Cardiac septum (tissue), 1 donor: ENCODE measurements at places on chromosomes 7 and 10.

DNA sequence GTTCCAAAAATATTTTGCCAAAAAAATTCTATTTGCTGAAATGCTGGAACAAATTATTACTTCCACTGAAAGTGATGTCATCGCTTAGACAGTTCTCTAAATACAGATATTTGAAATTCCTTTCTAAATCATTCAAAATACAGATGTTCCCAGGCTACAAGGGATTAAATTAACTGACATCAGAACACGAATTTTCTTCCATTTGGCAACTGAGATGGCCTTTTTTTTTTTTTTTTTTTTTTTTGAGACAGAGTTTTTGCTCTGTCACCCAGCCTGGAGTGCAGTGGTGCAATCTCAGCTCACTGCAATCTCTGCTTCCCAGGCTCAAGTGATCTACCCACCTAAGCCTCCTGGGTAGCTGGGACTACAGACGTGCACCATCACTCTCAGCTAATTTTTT is 57.0 kb downstream of the P4HA1 start:
- no peak for DNase-seq

GRCh38 chr7:33849971-33850559 is 55.3 kb upstream of the BMPER start:
- no peak for DNase-seq

- no peak for DNase-seq
Measured at GRCh38 chr10:4918236-4918635, 45.0 kb upstream of the AKR1C1 start.

DNA sequence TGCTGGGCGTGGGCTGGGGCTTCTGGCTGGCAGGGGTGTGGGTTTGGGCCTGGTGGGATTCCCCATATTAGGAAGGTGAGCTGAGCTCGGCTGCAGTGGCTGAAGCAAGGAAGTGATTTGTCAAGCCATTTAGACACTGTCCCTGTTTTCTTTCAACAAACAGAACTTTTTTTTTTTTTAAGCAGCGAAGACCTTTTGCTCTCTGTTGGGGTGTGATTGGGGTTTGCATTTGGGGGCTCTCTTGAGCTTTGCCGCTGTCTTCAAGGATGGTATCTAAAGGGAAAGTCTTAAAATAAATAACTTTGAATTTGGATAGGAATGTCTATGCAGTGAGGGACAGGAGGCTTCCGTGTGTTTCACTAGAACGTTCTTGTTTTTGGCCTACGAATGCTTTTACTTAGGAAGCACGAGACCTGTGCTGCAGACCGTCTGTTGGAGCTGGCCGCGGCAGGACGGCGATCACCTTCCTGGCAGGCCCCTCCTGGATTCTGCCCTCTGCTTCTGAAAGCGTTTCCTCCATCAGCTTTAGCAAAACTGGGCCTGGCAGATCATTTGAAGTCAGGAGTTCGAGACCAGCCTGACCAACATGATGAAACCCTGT is 43.9 kb downstream of the FOXK1 start:
- no peak for DNase-seq

- no peak for DNase-seq
Measured at GRCh38 chr7:42494736-42495135, 257.7 kb upstream of the GLI3 start.

DNA sequence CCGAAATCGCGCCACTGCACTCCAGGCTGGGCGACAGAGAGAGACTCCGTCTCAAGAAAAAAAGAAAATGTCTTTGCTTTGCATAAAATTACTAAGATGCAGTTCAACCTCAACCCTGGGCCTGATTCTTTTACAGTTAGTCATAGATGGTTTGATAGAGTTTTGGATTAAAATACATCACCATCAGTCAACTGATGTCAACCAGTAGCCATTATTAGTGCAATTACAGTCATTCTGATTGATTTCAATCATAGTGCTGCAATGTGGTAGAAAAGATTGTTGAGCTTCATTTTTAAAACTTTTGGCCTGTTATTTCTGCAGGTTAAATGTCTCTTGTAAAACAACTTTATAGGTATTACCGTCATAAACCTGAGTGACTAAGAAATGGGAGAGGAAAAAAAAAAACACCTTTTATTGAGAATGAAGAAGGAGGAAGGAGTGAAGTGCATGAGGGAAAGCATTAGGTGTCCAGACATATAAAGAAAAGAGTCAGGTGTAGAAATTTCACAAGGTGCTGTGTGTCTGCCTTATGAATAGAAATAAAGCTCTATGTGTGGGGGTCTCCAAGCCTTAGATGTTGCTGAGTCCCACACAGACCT is 150.6 kb downstream of the TRIL start:
- DNase-seq, result no peak

DNA sequence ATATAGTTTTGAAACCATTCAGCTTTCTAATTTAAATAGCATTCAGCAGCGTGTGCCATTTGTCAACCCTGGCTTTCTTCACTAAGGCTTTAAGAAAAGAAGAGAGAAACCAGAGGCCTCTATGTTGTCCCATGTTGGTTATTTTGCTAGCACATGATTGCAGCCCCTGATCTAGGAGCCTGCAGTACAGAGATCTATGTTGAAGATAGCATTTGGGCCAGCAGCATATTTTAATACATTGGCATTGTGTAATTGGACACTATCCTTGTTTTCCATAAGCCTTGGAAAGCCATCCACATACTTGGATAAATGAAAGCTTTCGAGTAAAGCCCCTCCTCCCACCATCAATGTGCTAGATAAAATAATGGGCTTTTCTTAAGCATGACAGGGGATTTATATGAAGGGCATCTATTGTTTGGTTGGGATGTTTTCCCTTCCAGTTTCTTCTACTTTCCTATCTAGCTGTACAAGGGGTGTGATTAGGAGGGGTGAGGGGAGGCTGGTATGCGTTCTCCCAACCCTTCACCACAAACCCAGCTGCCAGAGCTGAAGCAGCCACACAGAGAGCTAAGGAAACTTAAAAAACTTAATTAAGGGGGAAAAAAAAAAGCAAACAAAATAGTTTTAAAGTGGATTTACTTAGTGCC is 23.1 kb upstream of the SDHAF3 start:
- no peak for DNase-seq

- DNase-seq, result no peak
Measured at GRCh38 chr10:122124808-122125207, 135.8 kb downstream of the TACC2 start.

- peak; percentile 90 for DNase-seq
Measured at GRCh38 chr10:103350517-103351260, at the start of gene PCGF6. TSS of gene PCGF6 (minus strand) at chr10:103351140. CDS start at chr10:103351066, 74 bp downstream.

GRCh38 chr7:122789156-122789555 is 86.4 kb upstream of the RNF148 start:
- DNase-seq, result no peak

- no peak for DNase-seq
Measured at GRCh38 chr7:81402227-81402626, 367.6 kb downstream of the HGF start.

GRCh38 chr10:4351723-4352413 is 474.1 kb upstream of the AKR1E2 start:
- DNase-seq, result no peak

DNA sequence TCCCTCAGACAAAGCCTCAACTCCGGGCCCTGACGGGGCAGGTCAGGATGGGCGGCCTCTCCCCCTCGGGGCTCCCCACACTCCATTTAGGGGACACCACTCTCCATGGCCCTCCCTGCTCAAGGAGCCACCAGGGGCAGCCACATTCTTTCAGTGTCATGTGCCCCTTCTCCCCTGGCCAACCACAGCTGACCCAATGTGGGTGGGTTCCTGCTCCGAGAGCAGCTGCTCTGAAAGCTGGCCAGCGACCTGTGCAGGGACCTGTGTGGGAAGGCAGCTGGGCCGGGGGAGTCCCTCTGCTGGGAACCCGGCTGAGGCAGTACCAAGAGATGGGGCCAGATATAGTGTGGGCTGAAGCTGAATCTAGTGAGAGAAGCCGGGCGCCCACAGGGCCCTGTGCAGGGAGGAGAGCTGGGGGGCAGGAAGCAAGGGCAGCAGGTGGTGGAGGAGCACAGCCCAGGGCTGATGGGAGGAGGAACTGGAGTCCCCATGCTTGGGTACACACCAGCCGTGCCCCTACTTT is 40.6 kb upstream of the NPFFR1 start:
- peak; percentile 76 for DNase-seq

DNA sequence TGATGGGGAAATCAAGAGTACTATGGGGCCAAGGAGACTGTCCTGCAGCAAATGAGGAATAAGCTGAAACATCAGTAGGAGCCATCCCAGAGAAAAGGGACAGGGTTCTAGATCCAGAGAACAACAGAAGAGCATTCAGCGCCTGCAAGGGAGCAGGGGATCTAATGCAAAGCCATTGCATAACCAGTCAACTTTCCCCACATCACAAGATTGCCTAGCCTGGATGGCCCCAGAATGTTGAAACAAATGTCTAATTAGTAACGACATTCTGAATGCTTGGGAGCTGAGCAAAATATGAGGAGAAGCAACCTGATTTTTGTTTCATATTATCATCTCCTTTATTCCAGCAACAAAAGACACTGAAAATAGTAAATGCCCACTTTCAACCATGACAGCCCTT is 2.7 kb upstream of the MPP7 start:
- no peak for DNase-seq

- no peak for DNase-seq
Measured at GRCh38 chr7:71345117-71345884, 213.4 kb downstream of the GALNT17 start.

DNA sequence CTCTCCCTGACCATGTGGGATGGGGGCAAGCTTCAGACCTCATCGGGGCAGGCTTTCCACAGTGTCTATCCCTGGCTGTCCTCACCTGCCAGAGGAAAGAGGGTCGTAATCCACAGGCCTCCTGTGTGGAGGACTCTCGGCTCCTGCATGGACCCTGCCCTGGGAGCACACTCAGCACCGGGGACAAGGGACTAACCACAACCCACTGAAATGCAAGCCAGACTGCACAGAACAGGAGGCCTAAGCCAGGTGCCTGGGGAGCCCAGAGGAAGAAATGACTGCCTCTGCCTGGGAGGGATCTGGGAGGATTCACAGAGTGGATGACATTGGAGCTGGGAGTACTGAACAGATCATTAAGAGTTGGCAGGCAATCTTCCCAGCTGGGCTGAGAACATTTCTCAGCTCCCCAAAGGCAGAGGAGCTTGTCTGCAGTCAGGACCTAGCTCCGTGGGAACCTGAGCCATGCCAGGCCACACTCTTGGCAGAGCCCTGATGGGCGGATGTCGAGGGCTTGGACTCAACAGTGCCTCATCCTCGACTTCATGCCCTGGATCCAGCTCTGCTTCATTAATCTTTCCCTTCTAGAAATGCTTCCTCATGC is 213.4 kb downstream of the USP6NL start:
- DNase-seq, result peak; percentile 72

DNA sequence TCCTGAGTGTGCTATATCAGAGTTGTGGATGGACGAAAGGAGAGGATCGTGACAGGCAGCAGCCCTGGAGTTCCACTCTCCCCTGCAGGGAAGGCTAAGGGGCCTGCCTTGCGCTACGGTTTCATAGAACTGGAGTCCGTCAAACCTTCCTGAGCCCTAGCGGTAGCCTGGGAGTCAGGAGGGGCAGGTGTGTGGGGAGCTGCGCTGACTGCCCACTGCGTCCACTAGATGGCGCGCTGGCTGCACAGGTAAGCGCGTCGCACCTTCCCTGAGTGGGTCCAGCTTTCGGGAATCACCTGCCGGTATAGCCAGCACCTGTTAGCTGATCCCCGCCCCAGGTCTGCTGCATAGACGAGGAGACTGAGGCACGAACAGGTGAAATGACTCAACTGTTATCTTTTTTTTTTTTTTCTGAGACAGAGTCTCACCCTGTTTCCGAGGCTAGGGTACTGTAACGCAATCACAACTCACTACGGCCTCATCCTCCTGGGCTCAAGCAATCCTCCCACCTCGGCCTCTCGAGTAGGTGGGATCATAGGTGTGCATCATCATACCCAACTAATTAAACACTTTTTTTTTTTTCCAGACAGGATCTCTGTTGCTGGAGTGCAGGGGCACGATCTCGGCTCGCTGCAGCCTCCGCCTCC is 20.2 kb upstream of the BAIAP2L1 start:
- peak; percentile 80 for DNase-seq

DNA sequence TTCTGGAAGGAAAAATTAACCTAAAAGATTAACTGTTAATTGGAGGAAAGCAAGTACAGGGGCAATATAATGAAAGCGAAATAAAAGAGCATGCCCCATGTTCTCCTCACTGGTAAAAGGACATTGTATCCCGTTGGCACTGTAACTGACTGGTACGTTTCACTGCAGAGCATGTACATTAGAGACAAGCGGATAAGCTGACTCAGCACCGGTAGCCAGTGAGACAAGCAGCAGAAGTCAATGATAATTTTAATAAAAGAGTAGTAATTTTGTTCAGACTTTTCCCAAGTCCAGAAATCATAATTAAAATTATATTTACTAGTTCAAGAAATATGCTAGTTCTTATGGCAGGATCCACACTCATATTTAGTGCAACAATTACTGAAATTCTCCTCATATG is 161.5 kb upstream of the VWC2 start:
- DNase-seq, result no peak

DNA sequence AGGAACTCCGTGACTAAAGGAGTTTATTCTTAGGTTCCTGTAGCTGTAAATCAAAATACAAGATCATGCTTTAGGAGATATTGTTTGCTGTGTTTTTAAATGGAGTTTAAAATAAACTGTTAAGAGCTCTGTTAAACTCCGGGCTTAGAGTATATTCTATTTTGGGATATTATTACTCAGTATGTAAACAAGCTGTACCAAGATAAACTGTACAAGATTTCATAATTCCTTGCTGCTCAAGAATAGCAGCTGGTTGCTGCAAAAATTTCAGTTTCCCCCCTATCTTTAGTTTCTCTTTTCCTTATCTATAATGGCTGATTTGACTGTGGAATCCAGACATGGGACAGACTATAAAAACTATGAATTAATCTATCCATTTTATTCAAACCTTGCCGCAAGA is 215.7 kb downstream of the HTR7 start:
- no peak for DNase-seq

DNA sequence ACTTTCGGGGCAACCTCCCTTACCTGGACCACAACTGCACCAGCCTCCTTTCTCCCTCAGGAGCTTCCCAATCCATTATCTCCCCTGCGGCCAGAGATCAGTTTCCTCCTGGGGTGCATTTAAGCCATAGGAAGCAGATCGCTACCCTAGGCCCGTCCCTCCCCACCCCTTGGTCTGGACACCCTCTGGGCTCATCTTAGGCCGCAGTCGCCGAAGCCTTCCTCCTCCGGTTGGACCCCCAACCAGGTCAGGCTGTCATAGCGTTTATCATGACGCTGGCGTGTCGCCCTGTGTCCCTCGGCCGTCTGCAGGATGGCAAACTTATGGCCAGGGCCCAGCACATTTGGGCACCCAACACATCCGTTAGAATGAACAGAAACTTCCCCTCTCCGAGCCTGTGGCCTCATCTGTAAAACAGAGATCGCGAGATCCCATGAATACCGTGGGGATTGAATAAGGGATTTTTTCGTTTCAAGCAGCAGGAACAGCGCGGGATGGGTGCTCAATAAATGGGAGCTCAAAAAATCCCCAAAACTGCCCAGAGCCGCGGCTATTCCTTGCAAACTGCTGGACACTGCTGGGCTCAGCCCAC is 669 bp upstream of the AP5Z1 start:
- no peak for DNase-seq

GRCh38 chr10:104925232-104925851 is 284.3 kb downstream of the SORCS3 start:
- no peak for DNase-seq

DNA sequence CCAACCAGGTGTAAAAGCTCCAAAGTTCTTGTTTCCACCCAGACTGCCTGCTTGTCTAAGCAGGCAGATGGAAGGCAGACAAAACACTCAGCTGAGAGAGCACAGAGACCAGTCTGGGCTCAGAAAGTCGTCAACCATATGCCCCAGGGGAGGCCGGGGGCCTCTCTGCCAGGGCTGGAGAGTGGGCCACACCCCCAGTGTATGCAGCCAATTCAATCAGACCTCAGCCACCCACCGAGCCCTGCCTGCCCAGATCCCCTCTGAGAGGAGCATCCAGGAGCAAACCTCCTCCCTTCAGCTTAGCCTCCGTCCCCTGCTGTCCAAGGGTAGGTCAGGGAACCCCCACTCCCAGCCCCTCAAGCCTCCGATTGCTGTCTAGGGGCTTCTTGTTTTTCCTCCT is 196.3 kb downstream of the LSM5 start:
- no peak for DNase-seq
